ENCODE measurements at places on chromosomes 16 and 17.

DNA sequence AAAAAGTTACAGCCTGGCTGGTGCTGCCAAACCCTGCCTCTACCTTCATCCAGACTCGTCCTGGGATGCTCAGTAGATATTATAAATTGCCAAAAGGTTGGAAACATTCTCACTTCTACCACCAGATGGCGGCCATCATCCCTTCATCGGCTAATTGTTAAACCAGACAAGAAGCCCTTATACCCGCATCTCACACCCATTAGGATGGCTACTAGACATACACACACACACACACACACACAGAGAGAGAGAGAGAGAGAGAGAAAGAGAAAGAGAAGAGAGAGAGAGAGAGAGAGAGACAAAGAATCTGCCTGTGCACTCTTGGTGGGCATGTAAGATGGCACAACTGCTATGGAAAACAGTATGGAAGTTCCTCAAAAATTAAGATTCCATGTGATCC, 15.0 kb upstream of the SCIMP start:
- DNase-seq = peak; percentile 26

GRCh38 chr17:61833536-61834193, 29.7 kb downstream of the BRIP1 start:
- no peak for DNase-seq

DNA sequence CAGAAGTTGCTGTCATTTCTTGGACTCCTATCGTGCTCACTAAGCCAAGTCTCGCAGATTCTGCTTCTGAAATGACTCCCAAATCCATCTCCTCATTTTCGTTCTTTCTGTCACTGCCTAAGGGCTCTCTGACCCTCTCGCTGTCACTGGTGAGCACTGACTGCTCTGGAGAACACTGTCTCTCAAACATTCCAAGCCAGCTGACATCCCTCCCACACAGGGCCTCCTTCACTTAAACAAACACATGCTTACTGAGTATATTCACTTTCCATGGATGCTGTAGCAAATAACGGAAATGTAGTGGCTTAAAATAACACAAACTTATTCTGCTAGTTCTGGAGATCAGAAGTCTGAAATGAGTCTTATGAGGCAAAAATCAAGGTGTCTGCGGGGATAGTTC, 18.8 kb downstream of the CACNG1 start:
- no peak for DNase-seq

- peak; percentile 40 for DNase-seq
These were observed 186.7 kb downstream of the MSI2 start for GRCh38 chr17:57442914-57443571.

GRCh38 chr16:85800321-85800669, 800 bp downstream of the COX4I1 start:
- DNase-seq = peak; percentile 13
